Putamen (tissue), 1 donor: ENCODE measurements at places on chromosomes 3 and 15.
A peak's percentile ranks its signal among the peaks of the same experiment; 100 is the strongest.

DNA sequence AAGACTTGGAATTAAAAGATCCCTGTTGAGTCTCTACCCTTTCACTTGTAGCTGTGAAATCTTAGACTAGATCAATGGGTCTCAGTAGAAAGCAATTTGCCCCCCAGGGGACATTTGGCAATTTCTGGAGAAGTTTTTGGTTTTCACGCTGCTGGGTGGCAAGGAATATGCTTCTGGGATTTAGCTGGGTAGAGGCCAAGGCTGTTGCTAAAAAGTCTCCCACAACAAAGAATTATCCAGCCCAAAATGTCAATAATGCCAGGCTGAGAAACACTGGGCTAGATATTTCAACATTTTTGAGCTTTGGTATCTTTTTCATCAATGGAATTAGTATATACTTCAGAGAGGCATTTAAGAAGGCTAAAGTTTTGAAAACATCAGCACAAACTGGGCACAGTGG, 8.7 kb downstream of the CAPN7 start:
- no peak for DNase-seq

DNA sequence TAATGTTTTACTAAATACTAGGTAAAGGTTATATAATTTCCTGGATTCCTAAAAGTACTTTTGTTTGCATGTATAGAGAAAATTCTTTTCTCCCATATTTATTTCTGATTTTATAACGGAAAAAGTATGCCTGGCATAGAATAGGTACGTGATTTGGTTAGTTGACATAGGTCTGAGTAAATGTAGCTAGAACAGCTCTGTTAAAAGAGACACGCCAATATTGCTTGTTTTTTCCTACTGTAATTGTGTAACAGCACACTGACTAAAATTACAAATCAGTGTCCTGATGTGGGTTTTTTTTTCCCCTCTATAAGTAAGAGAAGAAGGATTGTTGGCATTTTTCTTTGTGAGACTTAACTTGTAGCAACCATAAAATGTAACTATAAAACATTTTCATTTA, 26.7 kb downstream of the KLHL24 start:
- DNase-seq = no peak

GRCh38 chr3:186760141-186760833, 23.1 kb upstream of the EIF4A2 start:
- DNase-seq = no peak

GRCh38 chr3:181326637-181327223, 337.2 kb upstream of the DNAJC19 start:
- DNase-seq = peak; percentile 69

DNA sequence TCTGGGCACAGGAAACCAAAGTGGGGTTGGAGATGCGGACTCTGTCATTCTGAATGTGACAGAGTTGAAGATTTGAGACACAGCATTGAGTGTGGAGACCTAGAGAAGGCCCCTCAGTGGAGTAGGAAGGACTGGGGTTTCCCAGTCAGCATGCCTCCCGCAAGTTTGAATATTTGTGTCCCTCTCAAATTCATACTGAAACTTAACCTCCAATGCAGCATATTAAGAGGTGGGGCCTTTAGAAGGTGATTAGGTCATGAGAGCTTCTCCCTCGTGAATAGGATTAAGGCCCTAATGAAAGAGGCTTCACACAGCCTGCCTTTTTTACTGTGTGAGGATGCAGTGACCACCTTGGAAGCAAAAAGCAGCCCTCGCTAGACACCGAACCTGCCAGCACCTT, 8.0 kb downstream of the HDDC3 start:
- DNase-seq = no peak

DNA sequence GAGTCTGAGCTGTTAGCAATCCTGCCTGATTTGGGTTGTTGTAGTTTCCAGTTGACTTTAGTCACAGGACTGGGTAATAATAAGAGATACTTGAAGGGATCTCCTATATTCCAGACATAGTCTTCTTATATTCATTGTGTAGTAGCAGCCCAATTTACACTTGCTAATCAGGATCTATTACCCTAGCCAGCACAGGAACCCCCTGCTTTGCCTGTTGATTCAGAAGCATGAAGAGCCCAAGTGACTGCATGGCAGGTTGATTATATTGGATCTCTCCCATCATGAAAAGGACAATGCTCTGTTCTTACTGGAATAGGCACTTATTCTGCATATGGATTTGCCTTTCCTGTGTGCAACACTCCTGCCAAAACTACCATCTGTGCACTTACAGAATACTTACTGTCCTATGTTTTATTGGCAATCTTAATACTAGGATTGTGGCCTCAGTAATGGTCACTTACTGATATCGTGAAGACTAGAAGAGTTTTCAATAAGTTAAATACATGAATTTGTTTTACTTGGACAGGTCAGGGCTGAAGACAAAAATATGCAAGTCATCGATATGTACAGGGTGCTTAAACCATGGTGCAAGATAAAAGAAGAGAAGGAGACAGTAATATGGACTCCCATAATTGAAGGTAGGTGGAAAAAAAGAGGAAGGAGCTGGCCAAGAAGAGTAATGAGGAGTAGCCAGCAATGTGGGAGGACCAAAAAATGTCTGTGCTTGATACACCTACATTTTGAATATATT, 304.1 kb downstream of the MCTP2 start:
- DNase-seq = no peak

- DNase-seq = no peak
These were observed 18.4 kb downstream of the KLF13 start for GRCh38 chr15:31344823-31345605.

DNA sequence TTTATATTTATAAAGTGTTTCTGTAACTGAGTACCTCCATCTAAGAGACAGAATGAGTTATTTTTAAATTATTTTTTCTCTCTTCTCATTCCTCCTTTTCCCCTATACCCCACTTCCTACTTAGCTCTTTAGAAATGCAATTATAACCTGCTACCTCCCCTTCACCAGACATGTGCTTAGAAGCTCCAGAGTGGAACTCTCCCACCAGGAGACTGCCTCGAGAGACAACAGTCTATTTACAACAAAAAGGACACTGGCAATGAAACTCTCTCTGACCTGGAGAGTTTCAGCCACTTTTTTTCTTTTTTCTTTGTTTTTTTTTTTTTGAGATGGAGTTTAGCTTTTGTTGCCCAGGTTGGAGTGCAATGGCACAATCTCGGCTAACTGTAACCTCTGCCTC, 109.4 kb upstream of the PLXND1 start:
- DNase-seq = no peak
